Esophagus mucosa (tissue), 1 donor: ENCODE measurements at places on chromosomes 2 and 18. TPM values are rescaled to one million over a fixed set of nuclear protein-coding genes. Genes with fewer than 3 reads are reported as not detected.

- ATAC-seq, result peak; percentile 82
Observed at GRCh38 chr2:233443511-233444183, 89.4 kb downstream of the DGKD start.

The ZNF521 gene
- total RNA-seq, result 3.3 TPM

DNA sequence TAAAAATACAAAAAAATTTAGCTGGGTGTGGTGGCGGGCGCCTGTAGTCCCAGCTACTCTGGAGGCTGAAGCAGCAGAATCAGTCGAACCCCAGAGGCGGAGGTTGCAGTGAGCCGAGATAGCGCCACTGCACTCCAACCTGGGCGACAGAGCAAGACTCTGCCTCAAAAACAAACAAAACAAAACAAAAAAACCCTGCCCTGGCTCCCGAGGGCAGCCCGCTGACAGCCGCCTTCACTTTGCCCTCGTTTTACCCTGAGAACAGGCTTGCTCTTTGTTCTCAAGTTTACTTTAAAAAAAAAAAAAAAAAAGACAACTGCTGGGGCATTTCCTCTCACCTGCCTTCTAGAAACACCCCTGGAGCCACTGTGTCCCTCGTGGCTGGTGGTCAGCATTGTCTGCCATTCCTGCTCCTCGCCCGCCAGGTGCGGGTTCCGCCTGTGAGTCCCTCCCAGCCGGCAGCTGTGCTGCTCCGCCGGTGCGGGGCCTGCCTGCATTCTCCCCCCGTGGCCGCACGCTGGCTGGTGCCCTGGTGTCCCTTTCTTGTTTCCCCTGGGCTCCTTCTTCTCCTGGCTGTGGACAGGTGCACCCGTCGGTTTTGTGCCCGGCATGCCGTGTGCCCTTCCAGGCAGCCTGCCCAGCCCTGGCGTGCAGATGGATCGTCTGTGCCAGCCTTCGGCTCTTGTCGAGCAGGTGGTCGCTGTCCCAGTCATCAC is 105.7 kb downstream of the USP40 start:
- no peak for ATAC-seq

The LRRTM4 gene
- not detected for total RNA-seq

The COL5A2 gene
- 6.3 TPM for total RNA-seq
